ENCODE measurements at places on chromosomes 2 and 18.

GRCh38 chr2:228654707-228655106 is 473.2 kb upstream of the SPHKAP start:
- DNase-seq: no peak

DNA sequence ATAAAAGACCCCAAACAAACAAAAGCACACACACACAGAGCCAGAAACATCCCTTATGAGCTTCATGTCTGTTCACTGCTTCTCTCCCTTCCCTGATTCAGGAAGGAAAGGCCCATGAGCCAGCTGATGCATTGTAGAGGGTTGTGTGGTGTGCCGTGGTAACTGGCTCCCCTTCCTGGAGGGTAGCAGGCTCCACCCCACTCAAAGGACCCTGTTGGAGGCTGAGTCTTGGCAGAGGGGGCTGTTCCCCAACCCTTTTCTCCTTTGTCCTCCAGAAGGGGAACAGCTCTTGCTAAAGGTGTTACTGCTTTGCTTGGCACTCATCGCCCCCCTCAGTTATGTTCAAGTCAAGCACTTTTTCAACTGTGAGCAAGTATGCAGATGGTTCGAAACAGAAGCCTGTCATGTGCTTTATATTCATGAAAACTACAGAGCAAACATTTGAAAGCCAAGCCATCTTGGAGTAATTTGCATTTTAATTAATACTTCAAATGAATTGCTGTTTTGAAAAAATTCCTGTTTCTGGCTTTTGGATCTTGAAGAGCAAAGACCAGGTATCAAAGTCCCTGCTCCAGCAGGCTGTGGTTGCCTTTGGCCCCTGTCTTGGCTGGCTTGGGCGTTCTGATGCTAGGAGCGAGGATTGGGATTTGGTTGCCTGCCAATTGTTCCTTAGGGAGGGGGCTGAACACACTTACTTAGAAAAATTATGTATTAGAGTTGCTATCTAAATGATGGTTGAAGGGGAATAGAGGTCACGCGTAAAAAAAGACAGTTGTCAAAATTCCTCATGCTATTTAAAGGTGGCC is 267.8 kb downstream of the TSN start:
- DNase-seq: no peak

DNA sequence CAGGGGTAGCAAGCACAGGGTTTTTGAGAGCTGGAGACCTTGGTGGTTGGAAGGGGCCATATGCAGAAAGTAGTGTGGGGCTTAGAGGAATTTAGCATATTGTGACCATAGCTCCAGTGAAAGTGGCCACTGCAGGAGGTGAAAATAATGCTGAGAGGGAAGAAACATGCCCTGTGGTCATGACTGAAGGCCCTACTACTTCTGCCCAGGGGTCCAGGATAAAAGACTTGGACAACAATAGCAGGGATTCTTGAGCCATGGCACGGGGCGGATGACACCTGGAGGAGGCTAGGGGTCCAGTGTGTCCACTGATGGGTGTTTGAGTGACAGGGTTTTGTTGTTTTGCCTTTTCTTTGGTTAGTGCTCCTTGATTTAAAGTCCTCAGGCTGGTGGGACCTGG is 694.6 kb downstream of the CPS1 start:
- no peak for DNase-seq

DNA sequence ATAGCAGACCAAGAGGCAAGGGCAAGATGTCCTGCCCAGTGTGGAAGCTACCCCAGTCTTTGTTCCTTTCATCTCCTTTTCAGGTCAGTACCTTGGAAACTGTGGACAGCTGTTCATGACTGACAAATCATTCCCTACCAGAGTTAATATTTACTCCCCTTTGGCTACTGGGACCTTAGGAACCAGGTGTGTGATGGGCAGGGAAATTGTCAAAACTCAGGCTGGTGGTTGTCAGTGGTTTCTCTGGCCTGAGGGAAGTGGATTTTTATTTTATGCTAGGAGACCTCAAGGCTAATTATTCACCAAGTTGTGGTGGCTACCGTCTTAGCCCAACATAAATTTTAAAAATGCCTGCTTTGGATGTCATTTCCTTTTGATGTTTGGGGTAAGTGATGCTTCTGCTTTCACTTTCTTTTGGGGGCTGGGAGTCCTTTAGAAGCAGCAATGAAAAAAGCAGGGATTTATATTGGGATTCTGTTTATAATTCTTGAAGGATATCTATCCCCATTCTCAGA is 119.3 kb downstream of the SETBP1 start:
- DNase-seq: no peak

- no peak for DNase-seq
These were observed 79.6 kb downstream of the TPO start for GRCh38 chr2:1492711-1493430.

Data from cerebellar nuclear complex (tissue), 1 donor.